CD4-positive, alpha-beta T cell (primary cell): ENCODE measurements at places on chromosomes 2 and 18.

GRCh38 chr2:196086517-196087368, 18.1 kb upstream of the DNAH7 start:
- DNase-seq: no peak

DNA sequence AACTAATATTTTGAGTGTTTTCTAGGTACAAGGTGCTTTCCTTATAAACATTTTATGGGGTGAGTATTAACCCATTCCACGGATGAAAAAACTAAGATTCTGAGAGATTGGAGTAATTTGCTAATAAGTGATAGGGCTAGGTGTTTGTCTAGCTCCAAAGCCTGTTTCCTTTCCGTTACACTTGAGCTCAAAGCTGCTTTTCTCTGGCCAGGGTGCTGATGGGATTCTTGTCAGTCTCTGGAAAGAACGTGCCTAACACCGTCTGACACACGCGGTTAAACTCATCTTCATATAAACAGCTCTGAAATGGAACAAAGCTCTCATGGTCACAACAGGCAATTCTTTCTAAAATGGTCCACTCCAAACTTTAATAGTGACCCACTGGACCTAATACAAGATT, 2.0 kb upstream of the ANKRD29 start:
- no peak for DNase-seq

GRCh38 chr2:164620457-164620856, 825 bp downstream of the GRB14 start:
- DNase-seq: no peak

GRCh38 chr2:236573066-236573929, 3.7 kb downstream of the ACKR3 start:
- no peak for DNase-seq

- DNase-seq: no peak
Measured at GRCh38 chr2:1219901-1220573, 193.2 kb upstream of the TPO start.

- DNase-seq: no peak
Measured at GRCh38 chr2:3146772-3147650, 230.6 kb downstream of the EIPR1 start.

DNA sequence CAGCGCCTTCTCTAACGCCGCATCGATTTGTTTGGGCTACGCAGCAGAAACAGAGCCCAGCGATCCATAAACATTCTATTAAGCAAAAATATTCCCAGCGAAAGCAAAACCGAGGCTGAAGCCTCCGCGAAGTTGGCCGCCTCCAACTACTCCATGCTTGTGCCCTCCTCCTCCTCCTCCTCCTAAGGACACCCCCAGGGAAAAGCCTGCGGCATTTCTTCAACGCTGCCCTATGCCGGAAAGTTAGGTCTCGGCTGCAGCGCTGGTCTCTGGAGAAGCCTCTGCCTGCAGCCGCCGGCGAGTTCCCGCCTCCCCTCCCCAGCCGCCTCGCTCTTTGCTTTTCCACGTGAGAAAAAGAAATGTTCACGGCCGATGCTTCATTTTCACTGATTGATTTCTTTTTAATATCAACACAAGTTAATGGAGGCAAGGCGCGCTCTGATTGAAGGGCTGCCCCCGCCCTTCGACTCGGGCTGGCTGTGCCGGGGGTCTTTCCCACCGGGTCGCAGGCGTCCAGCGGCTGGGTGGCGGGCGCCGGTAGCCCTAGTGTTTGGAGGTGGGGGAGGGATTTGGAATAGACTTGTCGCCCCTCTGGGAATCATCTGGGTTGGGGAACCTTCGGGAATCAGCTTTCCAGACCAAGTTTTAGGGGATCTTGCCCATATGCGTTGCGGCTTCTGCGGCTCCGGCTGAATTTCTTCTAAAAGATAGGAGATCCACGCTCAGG, 3.9 kb downstream of the NRP2 start:
- DNase-seq: no peak
